Adipose tissue (tissue), 3 donors: ENCODE measurements at places on chromosomes 5 and 9. TPM values are rescaled to one million over a fixed set of nuclear protein-coding genes. Genes with fewer than 3 reads are reported as not detected.

The NR4A3 gene
- polyA plus RNA-seq, result 0.52 TPM

The ANKRD18B gene
- polyA plus RNA-seq, result not detected

The SLIT3 gene
- 0.99 TPM for polyA plus RNA-seq

The UBE2D2 gene
- 71.6 TPM for polyA plus RNA-seq

The CCDC192 gene
- polyA plus RNA-seq, result 0.79 TPM

The ACOT12 gene
- not detected for polyA plus RNA-seq

The SMIM3 gene
- polyA plus RNA-seq, result 31.7 TPM
